Left renal pelvis (tissue), 4 donors: ENCODE measurements at places on chromosomes 12 and 14. TPM values are rescaled to one million over a fixed set of nuclear protein-coding genes. Genes with fewer than 3 reads are reported as not detected.

DNA sequence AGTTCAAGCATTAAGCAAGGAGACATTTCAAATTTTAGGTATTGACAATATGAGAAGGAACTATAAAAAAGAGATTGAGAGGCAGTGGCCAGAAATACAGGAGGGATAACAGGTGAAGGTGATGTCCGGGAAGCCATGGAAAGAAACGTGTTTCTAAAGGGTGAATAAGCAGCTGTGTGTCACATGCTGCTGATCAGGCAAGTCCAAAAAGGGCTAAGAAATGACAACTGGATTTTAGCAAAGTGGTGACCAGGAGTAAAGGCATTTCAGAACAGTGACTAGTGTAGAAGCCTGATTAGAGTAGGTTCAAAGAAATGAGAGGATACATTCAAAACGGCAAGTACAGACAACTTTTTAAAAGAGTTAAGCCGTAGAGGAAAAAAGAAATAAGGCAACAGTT is 204.3 kb upstream of the DIO2 start:
- no peak for DNase-seq

DNA sequence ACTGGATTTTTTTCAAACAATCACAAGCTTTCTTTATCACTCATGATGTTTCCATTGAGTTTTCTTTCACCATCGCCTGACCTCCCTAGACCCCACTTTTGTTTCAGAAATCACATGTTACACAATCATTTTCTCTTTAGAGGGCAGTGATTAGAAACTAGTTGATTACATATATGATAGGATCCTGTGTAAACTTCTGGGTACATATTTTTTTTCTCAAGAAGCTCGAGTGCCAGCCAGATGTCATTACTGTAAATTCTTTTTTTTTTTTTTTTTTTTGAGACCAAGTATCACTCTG is 62.4 kb upstream of the PSMA6 start:
- DNase-seq: no peak

- no peak for DNase-seq
Observed at GRCh38 chr12:105524961-105525360, 194.5 kb downstream of the C12orf75 start.

ARMH4 gene
- polyA plus RNA-seq: 45.4 TPM

DNA sequence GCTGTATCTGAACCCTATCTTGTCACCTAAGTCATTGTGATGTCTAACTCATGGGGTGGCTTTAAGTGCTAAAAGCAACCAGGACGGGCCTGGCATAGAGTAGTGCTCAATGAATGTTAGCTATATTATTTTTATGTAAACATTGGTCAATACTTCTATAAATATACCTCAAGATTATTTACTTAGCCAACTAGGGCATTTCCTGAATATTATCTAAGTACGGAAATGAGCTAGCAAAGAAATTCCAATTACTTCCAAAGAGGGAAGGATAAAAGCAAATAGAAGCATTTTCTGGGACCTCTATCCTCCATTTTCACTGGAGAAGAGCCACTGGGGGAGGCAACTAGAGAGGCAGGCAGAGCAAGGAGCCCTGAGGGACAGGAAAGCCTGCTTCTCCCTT is 20.6 kb downstream of the CCDC92 start:
- no peak for DNase-seq

TMX1 gene
- polyA plus RNA-seq: 35.7 TPM

SLC2A13 gene
- polyA plus RNA-seq: 19.0 TPM

- DNase-seq: no peak
Observed at GRCh38 chr12:131896811-131897270, 2.4 kb downstream of the ULK1 start.

DNA sequence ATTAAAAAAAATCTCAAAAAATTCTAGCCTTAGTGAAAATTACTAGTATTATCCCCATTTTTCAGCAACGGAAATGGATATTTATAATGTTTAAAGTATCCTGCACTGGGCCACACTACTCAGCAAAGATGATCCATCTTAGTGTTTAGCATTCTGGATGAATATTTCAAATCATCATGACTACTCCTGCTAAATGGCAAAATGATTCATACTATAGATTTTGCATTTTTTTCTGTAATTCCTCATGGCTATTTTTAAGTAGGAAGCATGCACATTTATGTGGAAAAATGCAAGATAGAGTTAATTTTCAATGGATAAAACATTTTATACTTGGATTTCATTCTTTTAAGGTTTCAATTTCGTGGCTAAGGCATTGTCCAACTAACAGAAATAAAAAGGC is 59.6 kb downstream of the LRFN5 start:
- DNase-seq: no peak

ABCC9 gene
- 23.8 TPM for polyA plus RNA-seq

- no peak for DNase-seq
Observed at GRCh38 chr14:94163796-94164195, 10.3 kb upstream of the PPP4R4 start.

TMEM52B gene
- 2.8 TPM for polyA plus RNA-seq

DNA sequence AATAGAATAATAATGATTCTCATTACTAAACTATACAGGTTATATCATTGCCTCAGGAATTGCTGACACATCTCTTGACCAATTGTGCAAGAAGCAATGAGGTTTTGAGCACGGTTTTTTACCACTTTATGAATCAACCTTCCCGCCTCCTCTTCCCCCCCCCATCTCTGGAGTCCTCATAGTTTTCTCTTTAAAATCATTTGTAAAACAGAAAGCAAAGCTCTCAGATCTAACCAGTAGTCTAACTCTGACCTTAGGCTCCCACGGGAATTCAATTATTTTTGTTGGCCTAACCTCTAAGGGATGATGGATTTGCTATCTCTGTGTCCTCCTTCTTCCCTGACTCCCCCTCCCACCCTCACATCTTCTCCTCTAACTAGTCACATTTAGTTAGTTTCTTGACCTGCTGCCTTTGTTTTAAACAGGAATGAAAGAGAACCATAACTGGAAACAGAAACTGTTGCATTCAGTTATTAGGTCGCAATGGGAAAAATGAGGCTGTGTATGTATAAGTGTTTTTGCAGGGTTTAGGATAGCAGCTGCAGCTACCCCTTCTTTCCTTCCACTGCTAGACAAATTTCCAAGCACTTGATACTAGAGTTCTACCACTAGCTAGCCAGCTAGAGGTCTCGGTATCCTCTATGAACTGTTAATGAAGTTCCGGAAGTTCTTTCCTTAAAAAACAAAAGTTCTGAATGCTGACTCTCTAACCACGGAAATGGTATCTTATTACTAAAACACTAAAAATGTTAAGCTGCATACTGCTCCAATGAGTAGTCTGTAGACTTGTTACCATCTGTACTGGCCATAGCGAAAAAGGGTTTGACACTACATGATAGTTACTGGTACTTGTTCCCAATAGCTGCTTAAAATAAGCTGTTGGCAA is 65.4 kb downstream of the TAOK3 start:
- DNase-seq: no peak

AQP6 gene
- polyA plus RNA-seq: 18.6 TPM

DNA sequence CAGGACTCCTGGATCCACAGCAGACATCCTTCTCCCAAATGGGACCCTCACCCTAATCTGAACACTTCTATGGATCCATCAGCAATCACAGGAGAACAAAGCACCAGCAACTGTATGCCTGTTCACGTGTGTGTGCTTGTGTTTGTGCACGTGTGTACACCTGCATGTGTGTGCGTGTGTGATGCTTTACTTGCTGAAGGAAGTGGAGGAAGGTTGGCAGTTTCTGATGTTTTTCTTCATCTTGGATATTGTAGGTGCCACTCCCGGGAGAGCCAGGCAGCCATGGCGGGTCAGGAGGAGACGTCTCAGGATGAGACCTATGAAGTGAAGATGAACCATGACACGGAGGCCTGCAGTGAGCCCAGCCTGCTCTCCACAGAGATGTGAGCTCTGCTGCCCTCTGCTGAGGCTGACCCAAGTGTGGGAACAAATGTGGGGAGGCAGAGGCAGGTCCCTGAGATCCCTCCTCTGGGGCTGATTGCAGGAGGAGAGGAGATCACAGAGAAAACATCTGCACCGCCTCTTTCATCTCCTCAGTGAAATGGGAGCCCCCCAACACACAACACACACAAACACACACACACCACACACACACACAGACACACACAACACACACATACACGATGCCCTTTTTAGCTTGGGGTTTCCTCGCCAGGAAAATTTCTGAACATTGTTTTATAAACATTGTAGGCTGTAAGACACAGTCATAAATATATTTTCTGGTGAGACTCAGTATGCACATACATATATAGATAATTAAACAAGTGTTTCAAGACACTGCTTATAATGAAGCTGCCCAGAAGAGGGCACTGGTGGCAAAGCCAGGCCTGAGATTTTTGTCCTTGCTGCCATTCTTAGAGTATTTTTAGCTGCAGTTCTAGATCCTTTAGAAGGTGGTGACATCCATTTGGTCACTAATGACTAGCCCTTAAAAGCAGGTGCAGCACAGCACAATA is 112.2 kb upstream of the FKBP4 start:
- peak; percentile 29 for DNase-seq

OVCH1 gene
- polyA plus RNA-seq: 1.2 TPM

NYNRIN gene
- 95.5 TPM for polyA plus RNA-seq

AMIGO2 gene
- polyA plus RNA-seq: 4.2 TPM

CCDC184 gene
- polyA plus RNA-seq: 0.65 TPM

DNA sequence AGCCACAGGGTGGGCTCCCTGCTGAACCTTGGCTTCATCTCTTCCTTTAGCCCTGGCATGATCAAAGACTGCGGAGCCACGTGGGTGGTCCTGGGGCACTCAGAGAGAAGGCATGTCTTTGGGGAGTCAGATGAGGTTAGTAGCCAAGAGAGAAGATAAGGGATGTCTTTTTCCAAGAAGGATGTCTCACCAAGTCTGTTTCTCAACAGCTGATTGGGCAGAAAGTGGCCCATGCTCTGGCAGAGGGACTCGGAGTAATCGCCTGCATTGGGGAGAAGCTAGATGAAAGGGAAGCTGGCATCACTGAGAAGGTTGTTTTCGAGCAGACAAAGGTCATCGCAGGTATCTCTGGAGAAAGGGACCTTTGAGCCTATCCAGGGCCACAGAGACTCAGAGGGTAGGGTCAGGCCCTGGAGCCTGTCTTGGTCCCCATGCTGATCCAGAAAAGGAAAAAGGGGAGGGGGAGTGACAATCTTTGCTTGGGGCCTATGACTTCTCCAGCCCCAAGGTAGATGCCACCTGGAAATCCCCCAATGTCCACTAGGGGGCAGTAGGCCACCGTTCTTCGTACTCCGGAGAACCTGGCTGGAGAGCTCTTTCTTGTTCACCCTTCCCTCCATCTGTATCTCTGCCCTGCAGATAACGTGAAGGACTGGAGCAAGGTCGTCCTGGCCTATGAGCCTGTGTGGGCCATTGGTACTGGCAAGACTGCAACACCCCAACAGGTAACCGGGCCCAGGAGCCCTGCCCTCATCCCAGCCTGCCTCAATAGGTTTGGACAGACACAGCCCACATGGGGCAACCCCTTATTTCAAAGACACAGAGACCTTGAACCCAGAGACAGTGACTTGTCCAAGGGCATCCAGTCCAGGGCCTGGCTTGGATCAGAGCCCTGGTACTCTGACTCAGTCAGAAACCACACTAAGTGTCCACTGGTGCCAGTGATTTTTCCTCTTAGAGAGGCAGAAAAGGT is 2.0 kb downstream of the TPI1 start:
- DNase-seq: no peak

- DNase-seq: no peak
Observed at GRCh38 chr14:76696791-76697190, 64.5 kb upstream of the VASH1 start.

PGF gene
- polyA plus RNA-seq: 12.5 TPM

DNA sequence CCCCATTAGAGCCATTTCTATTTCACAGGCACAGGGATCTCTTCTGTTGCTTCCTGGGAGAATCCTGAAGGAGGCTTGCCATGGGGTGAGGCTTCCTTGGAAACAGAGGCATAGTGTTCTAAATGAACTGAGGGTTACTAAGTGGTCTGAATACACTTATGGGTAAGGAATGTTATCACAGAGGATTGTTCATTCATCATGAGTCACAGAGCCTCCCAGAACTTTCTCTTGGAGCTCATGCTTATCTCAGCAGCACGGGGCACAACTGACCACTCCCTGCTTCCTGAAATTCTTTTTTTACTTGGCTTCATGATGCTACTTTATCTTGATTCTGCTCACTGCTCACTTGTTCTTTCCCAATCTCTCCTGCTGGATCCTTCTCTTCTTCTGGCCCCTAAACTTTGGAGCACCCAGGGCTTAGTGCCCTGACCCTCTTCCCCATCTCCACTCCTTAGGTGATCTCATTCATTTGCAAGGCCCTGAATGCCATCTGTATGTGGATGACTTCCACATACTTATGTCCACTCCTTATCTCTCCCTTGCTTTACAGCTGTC is 57.9 kb downstream of the ANO6 start:
- DNase-seq: no peak

DNA sequence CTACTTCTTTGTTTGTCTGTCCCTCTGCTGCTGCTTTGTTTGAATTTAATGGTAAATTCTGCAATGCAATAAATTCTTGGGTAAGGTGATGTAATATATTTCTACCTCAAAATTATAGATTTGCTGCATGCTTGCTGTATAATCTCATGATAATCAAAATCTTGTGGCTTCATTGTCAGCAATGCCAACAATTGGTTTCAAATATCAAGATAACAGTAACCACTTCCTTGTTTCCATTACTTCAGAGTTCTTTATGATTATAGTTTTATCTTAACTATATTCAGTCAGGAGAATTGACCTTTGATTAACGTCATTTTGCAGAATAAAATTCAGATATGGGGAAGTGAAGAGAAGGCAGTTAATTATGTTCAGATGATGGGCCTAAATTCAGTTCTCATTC is 30.2 kb upstream of the RNU6-8 start:
- DNase-seq: no peak

GRCh38 chr12:111408116-111408440 is 2.4 kb downstream of the SH2B3 start:
- no peak for DNase-seq

- no peak for DNase-seq
Observed at GRCh38 chr12:68001486-68002466, 12.5 kb downstream of the IFNG-AS1 start.

SRP54 gene
- 53.7 TPM for polyA plus RNA-seq

GRCh38 chr12:3975652-3976051 is 102.5 kb upstream of the PARP11 start:
- DNase-seq: no peak

GRCh38 chr14:74275241-74275841 is 27.4 kb downstream of the ABCD4 start:
- no peak for DNase-seq

DNA sequence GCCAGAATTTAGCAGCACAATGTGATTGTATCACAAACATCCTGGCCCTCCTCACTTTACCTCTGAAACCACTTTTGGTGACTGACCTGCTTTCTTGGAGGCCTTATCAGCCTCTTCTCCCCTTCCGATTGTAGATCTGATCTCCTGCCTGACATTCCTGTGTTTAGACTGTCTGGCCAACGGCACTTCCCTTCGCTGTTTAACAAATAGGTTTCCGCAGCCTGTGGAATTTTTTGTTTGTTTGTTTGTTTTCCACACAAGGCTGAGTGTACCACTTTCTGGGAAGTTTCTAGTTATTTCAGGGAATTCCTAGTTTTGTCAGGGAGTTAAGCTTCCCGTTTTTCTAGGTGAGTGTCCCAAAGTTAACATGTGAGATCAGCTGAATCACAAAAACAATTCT is 65.9 kb upstream of the CDKN3 start:
- DNase-seq: no peak

TFCP2 gene
- polyA plus RNA-seq: 65.5 TPM

CABP1 gene
- 6.0 TPM for polyA plus RNA-seq

- no peak for DNase-seq
Observed at GRCh38 chr12:101925361-101925760, 48.0 kb downstream of the DRAM1 start.
